Activated CD4-positive, alpha-beta T cell treated with anti-CD3 and anti-CD28 coated beads, Interleukin-2, amount 50 U/mL, for 24 hours (primary cell): ENCODE measurements at places on chromosomes 5 and 9.

- DNase-seq: no peak
Observed at GRCh38 chr5:150133581-150134197, 22.0 kb downstream of the PDGFRB start.

- no peak for DNase-seq
Observed at GRCh38 chr5:73637565-73637964, 11.6 kb downstream of the ARHGEF28 start.

- DNase-seq: no peak
Observed at GRCh38 chr5:146799671-146800070, 78.9 kb downstream of the PPP2R2B start.

DNA sequence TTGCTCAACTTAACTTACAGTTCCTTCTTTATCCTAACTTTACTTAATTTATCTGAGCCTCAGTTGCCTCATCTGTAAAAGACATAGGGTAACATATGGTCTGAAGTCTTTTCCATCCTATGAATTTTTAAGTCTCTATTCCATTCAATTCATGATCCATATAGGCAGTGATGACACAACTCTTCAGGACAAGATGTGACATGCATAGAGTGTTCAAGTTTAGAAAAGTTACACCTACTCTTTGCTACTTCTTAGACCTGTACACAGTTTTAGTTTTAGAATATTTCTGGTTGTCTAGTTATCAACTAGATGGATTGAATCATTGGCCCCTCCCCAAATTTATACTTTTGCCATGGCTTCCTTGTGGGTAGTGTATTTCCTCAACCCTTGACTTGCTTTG is 50.7 kb upstream of the ELL2 start:
- no peak for DNase-seq

DNA sequence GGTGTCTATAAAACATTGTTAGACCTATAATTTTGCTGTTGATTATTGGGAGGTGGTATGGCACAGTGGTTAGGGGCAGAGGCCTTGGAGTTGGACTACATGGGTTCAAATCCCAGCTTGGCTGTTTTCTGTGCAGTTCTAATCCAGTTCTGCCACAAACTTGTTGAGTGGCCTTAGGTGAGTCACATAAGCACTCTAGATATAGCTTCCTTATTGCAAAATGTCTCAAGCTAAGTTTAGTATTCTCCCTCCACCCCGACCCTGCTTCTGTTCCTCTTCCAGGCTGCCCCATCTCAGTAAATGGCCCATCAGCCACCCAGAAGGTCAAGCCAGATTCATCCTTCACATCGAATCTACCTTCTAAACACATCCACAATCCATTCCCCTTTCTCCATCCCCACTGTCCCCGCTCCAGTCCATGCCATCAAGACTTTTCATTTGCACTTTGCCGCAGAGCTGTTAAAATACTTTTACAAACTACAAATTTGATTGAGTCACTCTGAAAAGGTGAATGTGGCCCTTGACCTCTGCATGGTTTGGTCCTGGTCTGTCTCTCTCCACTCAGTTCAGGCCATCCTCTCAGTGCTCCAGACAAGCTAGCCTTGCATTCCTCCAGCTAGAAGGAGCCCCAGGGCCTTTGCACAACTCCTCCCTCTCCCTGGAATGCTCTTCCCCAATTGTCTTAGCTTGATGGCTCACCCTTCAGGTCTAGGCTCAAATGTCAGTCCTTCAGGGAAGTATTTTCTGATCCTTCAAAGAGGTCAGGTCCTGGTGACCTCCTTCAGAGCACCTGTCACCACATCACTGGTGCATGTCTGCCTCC is 10.0 kb upstream of the HDHD3 start:
- DNase-seq: no peak
